Stimulated activated CD4-positive, alpha-beta T cell treated with anti-CD3 and anti-CD28 coated beads, TNF-alpha, amount 100 ng/mL, for 48 hours (primary cell): ENCODE measurements at places on chromosomes 4 and X.

- no peak for DNase-seq
Measured at GRCh38 chr4:73964862-73965611, 16.8 kb downstream of the PF4 start.

DNA sequence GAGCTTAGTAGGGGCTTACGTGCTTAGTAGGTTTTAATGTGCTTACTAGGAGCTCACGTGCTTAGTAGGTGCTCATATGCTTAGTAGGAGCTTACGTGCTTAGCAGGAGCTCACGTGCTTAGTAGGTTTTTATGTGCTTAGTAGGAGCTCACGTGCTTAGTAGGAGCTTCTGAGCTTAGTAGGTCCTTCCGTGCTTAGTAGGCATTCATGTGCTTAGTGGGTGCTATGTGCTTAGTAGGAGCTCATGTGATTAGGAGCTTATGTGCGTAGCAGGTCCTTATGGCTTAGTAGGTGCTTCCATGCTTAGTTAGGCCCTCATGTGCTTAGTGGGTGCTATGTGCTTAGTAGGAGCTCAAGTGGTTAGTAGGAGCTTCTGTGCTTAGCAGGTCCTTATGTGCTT lies 59.4 kb downstream of the SHOX start:
- DNase-seq: no peak

DNA sequence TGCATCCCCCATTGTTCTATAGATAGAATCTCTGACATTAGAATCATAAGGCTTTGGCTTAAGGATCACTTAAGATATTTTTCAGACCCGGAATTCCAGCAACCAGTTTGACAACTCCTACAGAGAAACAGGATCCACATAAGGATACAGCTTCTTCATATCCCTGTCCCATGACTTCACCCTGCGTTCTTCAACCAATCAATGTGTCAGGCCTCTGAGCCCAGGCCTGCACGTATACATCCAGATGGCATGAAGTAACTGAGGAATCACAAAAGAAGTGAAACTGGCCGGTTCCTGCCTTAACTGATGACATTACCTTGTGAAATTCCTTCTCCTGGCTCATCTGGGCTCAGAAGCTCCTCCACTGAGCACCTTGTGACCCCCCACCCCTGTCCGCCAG lies 85.1 kb downstream of the MFAP3L start:
- no peak for DNase-seq

DNA sequence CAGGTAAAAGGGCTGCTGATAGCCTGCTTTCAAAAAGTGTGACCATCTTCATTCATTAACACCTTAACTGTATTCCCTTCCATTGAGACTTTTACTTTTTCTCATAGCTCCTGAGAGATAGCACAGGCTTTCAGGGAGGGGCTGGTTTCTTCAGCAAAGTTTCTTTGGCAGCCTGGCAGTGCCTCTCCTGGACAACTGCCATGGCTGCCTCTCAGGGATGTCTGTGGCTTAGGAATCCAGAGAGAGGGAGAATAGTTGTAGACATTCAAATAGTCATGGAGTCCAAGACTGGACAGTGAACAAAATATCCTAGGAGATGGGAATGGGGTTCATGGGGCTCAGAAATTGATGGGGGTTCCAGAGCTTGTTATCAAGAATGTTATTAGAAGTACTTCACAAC lies 81.1 kb downstream of the FAM47B start:
- no peak for DNase-seq

DNA sequence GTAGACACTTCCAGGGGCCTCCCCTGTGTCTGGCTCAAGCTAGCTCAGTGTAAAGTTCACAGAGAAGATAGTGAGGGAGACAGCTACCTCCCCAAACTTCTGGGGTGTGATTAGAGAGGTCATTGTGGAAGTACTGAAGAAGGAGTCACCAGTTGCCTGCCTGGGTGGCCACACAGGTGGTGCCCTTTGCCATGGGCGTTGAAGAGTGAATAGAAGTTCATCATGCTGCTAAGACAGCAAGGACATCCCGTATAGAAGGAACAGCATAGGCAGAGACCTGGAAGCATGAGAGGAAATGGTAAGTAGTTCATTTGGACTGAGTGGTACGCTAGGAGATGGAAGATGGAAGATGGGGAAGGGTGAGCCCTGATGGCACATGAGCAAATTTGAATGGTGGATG lies 110.1 kb downstream of the PJA1 start:
- no peak for DNase-seq

DNA sequence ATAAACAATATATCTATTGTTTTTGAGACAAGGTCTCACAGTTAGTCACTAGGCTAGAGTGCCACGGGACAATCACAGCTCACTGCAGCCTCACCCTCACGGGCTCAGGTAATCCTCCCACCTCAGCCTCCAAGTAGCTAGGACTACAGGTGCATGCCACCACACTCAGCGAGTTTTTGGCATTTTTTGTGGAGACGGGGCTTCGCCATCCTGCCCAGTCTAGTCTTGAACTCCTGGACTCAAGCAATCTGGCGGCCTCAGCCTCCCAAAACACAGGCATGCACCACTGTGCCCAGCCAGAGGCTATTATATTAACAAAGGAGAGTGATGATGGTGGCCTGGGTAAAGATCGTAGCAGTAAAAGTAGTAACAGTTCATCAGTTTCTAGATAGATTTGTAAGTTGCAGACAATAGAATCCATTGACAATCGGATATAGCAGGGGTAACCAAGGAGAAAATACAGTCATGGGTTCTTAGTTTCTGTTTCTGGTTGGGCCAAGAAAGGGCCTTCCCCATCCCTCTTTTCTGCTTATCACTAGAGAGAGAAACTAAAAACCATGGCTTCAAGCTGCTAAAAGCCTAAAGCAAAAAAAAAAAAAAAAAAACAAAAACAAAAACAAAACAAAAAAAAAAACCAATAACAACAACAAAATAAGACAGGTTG lies 60.6 kb downstream of the ANXA10 start:
- DNase-seq: no peak

DNA sequence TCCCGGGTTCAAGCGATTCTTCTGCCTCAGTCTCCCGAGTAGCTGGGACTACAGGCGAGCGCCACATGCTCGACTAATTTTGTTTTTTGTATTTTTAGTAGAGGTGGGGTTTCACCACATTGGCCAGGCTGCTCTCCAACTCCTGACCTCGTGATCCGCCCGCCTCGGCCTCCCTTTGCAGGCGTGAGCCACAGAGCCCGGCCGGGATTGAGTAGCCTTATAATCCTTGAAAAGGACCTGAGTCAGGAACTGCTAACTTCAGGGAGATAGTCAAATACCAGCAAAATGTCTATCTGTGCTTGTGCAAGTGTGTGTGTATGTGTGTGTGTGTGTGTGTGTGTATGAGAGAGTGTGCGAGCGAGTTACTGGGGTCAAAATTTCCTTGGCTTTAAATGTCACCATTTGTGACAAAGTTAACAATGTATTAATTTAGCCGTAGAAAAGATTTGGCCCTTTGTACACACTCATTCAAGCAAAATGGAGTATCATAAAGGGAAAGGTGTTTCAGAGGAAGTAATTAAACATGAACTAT lies 1.8 kb upstream of the KDM6A start:
- no peak for DNase-seq

DNA sequence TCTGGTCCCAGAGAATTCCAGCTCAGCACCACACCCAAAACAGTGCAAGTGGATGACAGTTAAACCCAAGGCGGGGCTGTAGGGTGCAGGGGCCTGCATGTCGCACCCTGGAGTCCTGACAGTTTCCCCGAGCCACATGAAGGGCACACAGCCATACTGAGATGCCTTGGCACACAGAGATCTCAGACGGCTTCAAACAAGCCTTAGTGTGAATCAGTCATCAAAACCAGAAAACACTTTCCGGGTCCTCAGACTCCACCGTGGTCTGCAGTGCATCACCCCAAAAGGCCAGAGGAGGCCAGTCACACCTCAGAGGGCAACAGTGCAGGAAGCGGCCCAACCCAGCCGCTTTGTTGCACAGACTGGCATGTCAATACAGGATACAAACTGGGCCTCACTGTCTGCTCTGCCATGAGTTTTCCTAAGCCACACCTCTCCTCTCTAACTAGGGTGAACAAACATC lies 64.6 kb upstream of the ENPP6 start:
- DNase-seq: peak; percentile 61
